ENCODE measurements at places on chromosomes 16 and 17.
A peak's percentile ranks its signal among the peaks of the same experiment; 100 is the strongest.

GRCh38 chr17:10993126-10993525 lies 155.2 kb upstream of the PIRT start:
- DNase-seq, result no peak

GRCh38 chr16:89855986-89856385 lies 17.4 kb upstream of the TCF25 start:
- no peak for DNase-seq

GRCh38 chr17:32551186-32551955 lies 64.6 kb downstream of the CDK5R1 start:
- DNase-seq, result no peak

- DNase-seq, result no peak
Observed at GRCh38 chr16:71626018-71626857, at the start of gene MARVELD3. Gene MARVELD3, plus strand, starts transcription at chr16:71626184. Its CDS starts 46 bp downstream, at chr16:71626230.

DNA sequence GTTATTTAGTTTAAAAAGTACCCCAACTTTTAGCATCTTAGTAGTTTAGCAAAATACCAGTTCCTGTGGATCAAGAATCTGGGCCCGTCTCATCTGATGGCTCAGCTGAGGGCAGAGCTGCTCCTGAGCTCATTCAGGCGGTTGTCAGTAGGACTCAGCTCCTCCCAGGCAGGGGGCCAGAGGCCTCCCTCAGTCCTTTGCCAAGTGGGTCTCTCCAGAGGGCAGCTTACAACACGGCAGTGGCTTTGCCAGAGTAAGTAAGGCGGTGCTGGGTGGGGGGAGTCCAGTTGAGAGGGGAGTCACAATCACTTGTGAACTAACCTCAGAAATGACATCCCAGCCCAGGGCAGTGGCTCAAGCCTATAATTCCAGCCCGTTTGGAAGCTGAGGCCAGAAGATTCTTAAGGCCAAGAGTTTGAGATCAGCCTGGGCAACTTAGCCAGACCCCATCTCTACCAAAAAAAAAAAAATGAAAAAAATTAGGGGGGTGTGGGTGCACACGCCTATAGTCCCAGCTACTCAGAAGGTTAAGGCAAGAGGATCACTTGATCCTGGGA lies 81.5 kb upstream of the MED9 start:
- DNase-seq, result no peak

DNA sequence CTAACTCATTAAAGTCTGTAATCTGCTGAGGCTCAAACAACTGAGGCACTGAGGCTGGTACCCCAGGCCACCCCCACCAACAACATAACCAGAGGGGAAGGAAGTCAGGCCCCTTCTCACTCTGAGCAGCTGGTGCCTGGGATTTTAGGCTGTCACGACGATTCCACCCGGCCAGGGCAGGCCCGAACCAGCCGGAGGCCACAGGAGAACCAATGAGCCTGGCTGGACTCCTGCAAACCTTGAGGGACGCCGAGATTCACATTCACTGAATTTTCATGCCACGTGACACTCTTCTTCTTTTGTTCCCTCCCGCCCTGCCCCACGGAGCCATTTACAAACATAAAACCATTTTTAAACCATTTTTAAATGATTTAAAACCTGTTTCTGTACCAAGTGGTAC lies 48.1 kb downstream of the RPH3AL start:
- no peak for DNase-seq

DNA sequence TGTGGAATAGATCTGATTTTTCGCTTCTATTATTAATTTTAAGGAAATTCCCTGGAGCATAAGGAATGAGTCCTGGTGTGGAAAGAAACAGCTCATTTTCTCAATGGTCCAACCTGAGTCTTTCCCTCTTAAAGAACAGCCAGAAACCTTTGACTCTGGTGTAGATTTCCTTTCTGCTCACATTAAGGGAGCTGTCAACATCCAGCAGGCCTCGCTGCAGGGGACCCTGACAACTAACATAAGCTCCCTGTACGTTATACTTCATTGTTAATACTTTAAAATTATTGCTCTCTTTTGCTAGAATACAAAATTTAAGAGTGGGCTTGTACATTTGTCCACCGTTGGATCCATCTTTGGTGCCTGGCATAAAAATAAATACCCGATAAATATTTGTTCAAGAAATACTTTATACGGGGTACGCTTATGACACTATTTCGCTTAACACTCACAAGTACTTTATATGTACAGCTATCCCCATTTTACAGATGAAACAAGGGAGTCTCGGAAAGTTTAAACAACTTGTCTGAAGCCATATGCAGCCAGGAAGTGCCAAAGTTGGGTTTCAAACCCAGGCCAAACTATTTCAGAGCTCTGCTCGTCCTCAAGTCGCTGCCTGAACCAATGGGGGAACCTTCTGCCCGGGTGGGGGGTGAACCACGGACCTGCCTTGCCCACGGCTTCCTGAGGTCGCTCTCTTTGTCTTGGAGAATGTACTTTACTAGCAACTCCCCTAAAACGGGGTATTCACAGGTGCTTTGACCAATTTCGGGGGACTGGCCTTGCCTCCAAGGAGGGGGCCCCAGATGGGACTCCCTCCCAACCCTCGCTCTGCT lies 611 bp downstream of the SMARCE1 start:
- DNase-seq, result peak; percentile 16

- DNase-seq, result no peak
Observed at GRCh38 chr17:80919331-80920311, 72.0 kb upstream of the CHMP6 start.

All from stimulated activated CD8-positive, alpha-beta memory T cell treated with anti-CD3 and anti-CD28 coated beads, Interleukin-2, amount 100 ng/mL, for 1 hour (primary cell).